ENCODE measurements at places on chromosomes 13 and 19.

- DNase-seq = peak; percentile 95
These were observed at the start of gene FGF22 for GRCh38 chr19:639253-640160. Gene FGF22 (plus strand): TSS chr19:639879. CDS start chr19:639926, 47 bp downstream.

DNA sequence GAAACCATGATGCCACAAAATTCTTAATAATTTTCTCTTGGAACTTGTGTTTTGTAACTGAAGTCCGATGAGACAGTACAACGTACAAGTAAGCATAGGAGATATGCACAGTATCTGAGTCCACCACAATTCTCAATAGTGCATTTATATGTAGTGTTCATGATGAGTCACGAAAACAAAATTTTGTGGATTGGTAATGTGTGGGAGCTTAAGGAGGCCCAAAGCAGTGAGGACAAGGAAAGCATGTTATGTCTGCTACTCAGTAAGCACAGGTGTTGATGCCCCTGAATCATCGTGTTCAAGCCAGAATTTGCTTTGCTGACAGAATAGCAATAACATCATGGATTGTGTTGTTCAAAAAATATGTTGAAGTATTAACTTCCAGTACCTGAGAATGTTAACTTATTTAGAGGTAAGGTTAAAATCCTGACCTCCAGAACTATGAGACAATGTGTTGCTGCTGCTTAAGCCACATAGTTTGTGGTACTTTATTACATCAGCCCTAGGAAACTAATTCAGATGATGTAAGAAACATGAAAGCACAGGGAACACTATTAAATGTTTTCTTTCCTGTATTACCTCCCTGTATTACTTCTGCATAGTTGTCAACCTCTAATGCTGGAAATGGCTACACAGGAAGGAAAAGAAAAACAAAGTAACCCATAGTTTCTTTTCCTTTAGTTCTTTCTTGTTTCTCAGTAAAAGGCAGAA is 201.3 kb downstream of the SLITRK6 start:
- no peak for DNase-seq

- DNase-seq = no peak
These were observed 2.3 kb downstream of the LINGO3 start for GRCh38 chr19:2305452-2306280.

DNA sequence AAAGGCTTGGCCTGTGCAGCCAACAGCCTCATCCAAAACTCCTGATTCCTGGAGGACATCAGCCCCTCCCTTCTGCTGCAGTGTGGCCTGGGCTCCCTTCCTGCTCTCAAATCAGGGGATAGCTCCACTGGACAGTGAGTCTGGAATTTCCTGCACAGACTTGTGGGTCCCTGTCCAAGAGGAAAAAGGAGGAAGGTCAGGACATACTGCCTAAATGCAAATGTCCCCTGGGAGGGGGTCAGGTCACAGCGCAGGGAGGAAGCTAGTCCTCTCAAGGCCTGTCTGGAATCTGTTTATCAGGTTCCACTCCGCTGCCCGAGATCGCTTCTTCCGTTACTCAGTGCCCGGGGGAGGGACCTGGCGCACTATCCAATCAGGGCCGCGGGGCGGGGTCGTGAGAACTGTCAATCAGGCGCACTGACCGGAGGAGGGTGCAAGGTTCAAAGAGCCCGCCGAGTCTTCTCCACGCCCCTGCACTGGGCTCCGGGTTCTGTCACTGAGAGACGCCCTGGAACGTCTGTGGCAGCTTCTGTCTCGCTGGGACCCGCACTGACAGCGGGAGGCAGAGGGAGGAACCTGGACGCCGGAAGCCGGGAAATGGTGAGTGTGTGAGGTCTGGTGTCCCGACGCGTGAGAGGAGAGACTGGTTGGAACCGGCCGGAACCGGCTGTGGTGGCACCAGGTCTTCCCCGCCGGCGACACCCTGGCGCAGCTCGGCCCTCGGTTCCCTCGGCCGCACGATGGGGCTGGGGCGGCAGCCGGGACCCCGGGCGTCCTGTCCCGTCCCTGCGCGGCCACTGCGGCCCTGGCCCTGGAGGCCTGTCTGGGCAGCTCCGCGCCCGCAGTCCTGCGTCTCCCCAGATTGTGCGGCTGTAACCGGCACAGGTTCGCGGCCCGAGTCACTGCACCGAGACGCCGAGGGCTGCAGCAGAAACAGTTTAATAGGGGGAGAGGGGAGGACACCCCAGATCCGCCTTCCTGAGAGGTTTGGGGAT is at the start of gene ZNF441:
Gene ZNF441 (plus strand): TSS at position 404 of the 995 bp plus-strand sequence. CDS start 194 bp downstream, at position 598.
- peak; percentile 92 for DNase-seq

DNA sequence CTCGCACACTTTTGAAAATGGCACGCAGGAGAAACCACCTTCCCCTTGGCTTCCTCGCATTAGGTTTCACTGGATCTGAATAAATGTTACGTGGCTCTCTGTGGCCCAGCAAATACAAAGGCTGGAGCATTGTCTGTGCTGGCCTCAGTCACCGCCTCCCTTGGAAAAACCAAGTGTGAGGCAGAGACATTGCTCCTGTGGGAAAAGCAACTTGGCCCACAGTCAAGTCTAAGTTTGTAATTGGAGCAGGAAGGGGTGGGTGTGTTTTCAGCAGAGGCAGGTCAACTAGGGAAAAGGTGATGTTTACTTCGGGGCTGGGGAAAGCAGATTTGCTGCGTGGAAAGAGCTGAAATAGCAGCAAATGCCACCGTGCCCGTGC is 101.6 kb downstream of the IRS2 start:
- DNase-seq = no peak

GRCh38 chr13:50893211-50893852 is 16.3 kb upstream of the RNASEH2B start:
- DNase-seq = peak; percentile 82

- DNase-seq = no peak
These were observed 20.7 kb downstream of the VSTM1 start for GRCh38 chr19:54042989-54043388.

- peak; percentile 13 for DNase-seq
These were observed 621 bp downstream of the FBL start for GRCh38 chr19:39845584-39845932.

GRCh38 chr19:41700381-41701195 is 7.8 kb upstream of the CEACAM5 start:
- DNase-seq = no peak

DNA sequence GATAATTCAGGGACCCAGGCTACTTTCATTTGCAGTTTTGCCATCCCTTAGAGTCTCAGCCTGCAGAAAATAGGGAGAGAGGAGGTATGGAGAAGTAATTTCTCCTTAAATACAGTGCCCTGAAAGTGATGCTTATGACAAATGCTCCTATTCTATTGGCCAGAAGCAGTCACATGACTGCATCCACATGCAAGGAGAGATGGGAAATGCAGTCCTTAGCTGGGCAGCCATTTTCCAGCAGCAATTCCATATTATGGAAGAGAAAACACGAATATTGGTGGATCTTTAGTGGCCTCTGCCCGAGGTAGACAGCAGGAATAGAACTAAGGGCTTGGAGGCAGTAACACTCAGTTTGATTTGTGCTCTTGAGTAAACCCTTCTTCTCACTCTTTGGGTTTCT is 39.4 kb downstream of the VAV1 start:
- DNase-seq = peak; percentile 48

DNA sequence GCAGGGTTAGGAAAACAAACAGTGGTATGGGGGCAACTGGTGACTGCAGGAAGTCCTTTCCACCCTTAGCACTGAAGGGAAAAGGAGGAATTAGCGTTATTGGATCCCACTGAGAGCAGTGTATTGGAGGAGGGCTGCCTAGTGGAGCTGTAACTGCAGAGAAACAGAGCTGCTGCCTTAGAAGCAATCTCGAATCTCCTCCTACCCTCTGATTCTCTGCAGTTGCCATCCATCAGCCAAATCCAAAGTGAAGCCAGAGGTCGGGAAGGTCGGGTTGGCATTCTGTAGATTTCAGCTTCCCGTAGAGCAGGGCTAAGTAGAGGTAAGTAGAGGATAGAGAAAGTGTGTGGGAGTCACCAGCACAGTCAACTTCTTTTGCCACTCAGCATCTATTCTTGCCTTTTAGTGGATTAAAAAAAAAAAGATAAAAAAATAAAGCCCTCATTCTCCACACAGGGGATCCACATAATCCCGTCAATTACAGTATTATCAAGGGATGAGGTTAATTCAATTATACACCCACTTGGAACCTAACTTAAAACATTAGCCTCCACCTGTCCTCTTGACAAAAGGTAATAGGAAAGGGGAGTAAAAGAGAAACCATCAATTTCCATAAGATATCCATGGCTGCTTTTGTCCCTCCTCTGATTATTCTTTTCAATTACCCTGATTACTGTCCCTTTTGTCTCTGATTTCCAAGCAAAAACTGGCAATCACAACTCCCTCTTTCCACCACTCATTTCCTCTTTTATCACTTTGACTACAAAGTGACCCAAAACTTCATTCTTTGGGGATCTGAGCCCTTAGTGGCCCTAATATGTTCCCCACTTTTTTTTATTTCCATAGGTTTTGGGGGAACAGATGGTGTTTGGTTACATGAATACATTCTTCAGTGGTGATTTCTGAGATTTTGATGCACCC is 234.7 kb downstream of the RBM26 start:
- no peak for DNase-seq

DNA sequence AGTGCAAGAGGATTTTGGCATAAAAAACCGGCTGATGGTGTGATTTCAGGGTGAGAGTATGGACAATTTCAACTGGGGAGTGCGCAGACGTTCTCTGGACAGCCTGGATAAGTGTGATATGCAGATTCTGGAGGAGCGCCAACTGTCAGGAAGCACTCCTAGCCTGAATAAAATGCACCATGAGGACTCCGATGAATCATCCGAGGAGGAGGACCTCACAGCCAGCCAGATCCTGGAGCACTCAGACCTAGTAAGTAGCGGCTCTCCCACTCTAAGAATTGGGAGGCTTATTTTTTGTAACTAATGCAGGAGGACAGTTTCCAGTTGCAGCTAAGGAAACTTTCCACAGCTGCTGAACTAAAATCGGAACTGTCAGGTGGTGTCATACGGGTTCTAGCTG is 53.6 kb downstream of the ZAR1L start:
- no peak for DNase-seq

DNA sequence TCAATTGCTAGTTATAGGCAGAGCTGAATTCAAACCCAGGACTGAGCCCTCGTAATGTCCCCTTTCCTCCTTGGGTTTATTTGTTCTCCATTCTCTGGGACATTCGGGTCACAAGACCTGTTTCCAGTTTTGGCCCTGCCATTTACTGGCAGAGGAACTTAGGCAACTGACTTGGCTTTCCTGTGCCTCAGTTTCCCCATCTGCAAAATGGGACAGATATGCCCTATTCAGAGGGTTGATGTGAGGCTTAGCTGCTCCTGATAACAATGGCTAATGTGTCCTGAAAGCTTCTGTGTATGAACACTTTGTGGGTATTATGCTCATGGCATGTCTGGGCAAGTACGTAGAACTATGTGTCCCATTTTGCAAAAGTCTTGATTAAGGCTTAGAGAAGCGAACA is 996 bp downstream of the ZNF524 start:
- no peak for DNase-seq

DNA sequence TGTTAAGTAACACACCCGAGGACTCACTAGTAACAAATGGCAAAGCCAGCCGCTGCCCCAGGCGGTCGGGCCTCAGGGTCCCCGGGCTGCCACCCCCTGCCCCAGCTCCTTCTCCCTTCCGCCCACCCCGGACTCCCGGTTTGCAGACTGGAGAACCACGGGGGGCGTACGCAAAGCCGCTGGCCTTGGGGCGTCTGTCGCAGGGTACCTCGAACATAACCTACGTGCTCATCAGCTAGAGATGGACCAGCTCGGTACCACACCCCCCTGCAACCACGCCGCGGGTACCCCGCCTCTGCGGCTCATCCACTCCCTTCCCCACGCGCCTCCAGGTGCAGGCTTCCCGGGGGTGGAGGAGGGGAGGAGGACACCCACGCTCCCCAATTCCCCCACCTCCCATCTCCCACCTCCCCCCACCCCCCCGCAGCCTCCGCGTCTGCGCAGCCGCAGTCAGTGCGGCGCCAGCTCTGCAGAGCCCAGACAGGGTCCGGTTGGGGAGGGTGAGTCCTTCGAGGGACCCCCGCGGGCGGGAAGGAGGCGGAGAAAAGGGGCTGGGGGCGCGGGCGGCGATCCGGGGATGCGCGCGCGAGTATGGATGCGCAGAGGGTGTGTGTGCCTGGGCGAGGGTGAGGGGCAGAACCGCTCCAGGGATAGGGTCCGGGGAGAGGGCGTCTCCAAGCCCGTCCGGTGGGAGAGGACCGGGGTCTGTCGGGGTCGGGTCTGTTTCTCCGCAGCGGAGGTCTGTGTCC is at the start of gene SMIM17:
Gene SMIM17 (plus strand): TSS at position 449 of the 749 bp plus-strand sequence. CDS start 2,509 bp downstream, outside the sequence.
- DNase-seq = no peak

DNA sequence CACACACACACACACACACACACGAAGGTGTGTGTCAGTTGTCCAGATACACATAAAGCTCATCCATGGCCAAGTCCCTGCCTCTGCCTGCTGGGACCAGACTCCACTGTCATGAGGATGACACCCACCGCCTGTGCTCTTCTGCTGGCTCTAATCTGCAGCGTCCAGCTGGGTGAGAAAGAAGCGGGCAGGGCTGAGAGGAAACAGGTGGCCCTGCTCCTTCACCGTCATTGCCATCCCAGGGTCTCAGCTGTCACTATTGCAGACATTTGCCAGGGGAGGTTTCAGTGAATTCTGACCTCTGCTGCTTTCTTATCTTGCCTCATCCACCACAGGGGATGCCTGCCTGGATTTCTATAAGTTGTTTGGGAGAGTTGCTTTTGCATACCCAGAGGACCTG is 31.4 kb downstream of the SCGB2B2 start:
- no peak for DNase-seq

DNA sequence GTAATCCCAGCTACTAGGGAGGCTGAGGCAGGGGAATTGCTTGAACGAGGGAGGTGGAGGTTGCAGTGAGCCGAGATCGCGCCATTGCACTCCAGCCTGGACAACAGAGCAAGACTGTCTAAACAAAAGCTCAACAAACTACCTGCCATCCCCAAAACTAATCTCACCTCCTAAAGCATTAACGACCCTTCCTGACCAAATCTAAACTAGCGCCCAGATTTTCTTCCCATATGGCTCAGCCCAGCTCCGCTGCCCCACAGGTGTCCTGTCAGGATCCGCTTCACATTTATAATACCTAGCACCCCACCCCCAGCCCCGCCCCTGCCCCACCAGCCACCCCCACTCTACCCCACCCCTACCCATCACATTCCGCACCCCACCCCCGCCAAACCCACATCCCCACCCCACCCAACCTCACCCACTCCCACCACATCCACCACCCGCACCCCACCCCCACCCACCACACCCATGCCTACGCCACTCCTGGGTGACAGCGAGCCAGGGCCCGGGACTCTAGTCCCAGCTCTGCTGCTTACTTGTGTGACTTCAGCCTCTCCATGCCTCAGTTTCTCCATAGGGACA is 599 bp downstream of the C19orf12 start:
- peak; percentile 55 for DNase-seq

GRCh38 chr19:34495416-34495815 is 13.9 kb downstream of the WTIP start:
- DNase-seq = no peak

DNA sequence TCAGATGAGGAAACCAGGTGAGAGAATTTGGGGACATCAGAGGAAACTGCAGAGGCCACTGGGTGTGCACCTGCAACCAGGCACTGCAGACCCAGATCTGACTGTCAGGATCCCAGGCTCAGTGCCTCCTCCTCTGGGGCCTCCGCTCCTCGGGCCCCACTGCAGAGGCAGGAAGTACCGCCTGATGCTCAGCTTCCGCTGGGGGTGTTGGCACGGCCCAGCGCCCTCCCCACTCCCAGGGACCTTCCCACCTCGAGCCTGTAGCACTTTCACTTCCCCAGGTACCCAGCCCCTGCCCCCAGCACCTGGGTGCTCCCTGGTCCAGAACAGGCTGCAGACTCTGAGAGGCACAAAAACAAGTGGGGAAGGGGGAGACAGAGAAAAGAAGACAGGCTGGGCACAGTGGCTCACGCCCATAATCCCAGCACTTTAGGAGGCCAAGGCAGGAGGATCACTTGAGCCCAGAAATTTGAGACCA is 1.4 kb upstream of the CD37 start:
- DNase-seq = peak; percentile 82

GRCh38 chr13:34358811-34359513 is 541.0 kb downstream of the RFC3 start:
- no peak for DNase-seq
